Caco-2 (cell line): ENCODE measurements at places on chromosomes 13 and 19. TPM values are rescaled to one million over a fixed set of nuclear protein-coding genes. Genes with fewer than 3 reads are reported as not detected.

- DNase-seq = no peak
These were observed 199.6 kb downstream of the SPRY2 start for GRCh38 chr13:80141123-80141849.

DNA sequence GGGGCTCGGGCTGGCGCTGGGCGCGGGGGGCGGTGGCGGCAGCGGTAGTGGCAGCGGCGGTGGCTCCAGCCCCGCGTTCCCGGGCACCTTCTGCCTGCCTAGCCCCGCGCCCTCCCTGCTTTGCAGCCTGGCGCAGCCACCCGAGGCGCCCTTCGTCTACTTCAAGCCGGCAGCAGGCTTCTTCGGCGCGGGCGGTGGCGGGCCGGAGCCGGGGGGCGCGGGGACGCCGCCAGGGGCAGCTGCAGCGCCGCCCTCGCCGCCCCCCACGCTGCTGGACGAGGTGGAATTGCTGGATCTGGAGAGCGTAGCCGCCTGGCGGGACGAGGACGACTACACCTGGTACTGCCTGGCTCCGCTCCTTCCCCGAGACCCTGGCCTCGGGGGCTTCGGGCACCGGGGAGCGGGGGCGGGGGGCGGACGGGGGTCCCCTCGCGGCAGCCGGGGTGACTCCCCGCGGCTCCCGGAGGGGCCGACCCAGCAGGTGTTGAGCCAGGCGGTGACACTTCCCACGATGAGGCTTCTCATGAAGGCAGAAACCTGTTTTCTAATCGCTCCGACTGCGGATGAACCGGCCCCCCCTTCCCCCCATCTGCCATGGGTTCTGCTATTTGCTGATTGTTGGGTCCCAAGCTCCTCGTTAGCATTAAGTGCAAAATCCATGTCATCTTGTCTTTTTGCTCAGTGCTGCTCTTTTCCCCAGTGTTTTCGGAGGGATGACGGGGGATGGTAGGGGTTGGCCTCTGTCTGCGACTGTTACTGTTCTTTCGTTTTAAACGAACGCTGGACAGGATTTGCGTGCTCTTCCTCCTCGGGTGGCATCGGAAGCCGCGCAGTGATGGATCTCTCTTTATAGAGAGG lies 943 bp downstream of the SLAIN1 start:
- no peak for DNase-seq

Gene SLC17A7
- total RNA-seq = 0.21 and 0.36 TPM in 2 replicates

GRCh38 chr19:4260613-4261191 lies 13.8 kb downstream of the YJU2 start:
- no peak for DNase-seq

DNA sequence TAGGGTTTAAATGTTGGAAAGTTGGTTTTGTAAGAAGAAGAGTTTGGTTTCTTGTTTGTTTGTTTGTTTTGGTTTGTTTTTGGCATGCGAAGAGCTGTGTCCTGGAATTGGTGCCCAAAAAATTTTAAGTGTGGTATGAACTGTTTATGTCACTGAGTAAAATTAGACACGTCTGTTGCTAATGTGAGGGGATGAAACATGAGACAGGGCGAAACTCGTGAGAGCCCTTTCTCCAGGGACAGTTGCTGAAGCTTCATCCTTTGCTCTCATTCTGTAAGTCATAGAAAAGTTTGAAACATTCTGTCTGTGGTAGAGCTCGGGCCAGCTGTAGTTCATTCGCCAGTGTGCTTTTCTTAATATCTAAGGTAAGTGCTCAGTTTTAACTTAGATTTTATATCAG lies at the start of gene SGCG:
SGCG (plus strand) TSS at position 269 of the 400 bp plus-strand sequence. CDS start 22,716 bp downstream, outside the sequence.
- DNase-seq = no peak

DNA sequence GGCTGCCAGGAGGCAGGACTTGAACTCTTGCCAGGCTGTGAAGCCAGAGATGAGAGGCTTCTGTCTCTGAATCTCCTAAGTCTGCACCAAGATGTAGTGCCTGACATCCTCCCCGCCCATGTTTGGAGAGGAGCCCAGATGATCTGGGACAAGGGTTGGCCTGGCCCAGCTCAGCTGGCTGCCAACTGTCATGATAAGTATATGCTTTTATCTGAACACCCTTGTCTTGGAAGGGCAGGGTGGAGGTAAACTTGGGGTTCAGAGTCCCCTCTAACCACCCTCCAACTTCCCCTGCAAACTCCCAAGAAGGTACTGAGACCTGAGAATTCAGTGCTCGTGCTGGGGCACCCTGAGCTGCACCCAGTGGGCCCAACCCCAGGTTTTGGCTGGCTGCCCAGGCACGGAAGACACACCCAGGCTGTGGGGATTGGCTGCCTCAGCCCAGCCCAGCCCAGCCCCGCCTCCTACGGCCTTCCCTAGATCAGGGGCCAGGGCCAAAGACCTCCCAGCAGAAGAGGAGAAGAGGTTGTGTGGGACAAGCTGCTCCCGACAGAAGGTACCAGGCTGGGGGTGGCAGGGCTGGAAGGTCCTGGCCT lies at the start of gene CYP4F12:
CYP4F12 (plus strand) TSS at position 508 of the 596 bp plus-strand sequence. CDS start 443 bp downstream, outside the sequence.
- no peak for DNase-seq

- peak; percentile 90 for DNase-seq
These were observed at the start of gene RNASEH2A for GRCh38 chr19:12806242-12807081. Gene RNASEH2A, plus strand, starts transcription at chr19:12806584. Its CDS starts 90 bp downstream, at chr19:12806674.

Gene MCEMP1
- total RNA-seq = not detected in 2 replicates

Gene ZSCAN5C
- total RNA-seq = not detected in 2 replicates

DNA sequence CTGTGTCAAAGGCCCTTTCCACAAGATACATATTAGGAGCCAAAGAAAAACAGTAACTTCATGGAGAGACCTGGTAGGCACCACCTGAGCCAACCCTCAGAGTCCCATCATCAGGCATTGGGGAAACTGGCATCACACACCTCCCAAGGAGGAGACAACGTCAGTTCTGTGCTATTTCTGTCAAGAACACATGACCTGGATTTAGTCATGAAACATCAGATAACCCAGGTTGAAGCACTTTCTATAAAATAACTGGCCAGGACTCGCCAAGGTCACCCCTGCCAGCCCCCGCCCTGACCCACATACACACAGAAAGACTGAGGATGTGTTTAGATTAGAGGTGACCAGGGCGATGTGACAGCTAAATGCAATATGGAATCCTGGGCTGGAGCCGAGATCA lies 35.6 kb downstream of the COL4A1 start:
- DNase-seq = no peak

DNA sequence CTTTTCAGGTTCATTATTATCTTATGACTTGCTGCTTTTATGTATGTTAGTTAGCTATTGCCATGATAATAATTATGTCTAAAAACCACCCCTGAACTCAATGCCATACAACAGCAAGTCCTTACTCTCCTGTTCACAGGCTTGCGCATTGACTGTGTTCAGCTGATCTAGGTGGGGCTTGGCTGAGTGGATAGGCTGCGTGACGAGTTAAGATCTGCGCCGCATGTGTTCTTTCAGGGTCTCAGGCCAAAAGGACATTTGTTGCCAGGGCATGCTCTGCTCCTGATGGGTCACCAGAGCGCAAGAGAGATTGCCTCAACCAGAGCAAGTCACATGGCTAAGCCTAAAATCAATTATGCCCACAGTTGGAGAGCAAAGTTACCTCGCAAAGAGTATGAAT lies 859 bp downstream of the ZNF568 start:
- no peak for DNase-seq

Gene POU4F1
- 7.3 and 8.1 TPM in 2 replicates for total RNA-seq

Gene ZFP36
- 25.8 and 29.7 TPM in 2 replicates for total RNA-seq

DNA sequence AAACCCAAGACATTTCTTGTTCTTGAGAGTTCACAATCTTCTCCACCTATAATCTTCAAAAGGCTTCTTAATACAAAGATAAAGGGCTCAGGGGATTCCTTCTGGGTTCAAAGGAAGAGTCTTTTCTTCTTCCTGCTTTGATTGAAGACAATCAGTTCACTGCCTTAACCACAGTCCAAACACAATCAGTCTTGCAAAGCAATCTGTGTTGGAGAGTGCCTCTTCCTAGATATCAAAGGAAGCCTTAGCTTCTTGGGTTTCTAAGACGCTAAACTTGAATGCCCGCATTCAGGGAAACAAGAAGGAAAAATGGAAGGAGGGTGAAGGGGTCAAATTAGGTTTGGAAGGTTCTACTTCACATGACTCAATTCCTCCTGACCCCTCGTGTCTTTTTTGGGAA lies 27.2 kb downstream of the RANBP3 start:
- DNase-seq = no peak

- no peak for DNase-seq
These were observed at the start of gene C5AR1 for GRCh38 chr19:47309608-47310007. Gene C5AR1, plus strand, starts transcription at chr19:47309861. Its CDS starts 35 bp downstream, at chr19:47309896.

Gene LILRB5
- total RNA-seq = not detected in 2 replicates

GRCh38 chr13:79442221-79442620 lies 36.2 kb upstream of the RBM26 start:
- no peak for DNase-seq

DNA sequence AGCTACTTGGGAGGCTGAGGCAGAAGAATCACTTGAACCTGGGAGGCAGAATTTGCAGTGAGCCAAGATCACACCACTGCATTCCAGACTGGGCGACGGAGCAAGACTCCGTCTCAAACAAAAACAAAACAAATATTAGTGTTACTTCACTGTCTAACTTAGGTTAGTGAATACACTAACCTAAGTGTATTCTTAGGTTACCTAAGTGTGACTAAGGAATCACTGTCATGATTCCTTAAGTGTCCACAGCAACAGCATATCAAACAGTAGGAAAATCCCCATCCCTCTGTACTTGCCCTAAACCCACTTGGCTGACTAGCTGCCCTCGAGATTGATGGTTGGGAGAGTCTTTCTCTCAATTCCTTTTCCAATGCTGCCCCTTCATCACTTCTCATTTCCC lies 11.8 kb upstream of the LRCH1 start:
- DNase-seq = no peak

DNA sequence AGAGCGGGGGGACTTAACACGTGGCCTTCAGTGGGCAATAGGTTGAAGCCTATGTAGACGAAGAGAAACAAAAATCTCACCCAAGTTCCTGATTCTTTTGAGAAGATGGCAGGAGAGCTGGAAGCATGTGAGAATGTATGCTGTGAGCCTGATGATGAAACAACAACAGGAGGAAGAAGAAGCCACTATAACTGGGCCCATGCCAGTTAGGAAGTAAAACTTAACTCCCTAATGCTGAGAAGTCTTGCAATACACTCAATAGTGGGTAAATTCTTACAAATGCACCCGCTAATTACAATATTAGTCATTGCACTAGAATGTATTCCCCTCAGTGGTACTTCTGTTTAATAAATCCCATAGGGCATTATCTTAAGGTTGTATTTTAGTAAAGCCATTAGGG lies 9.1 kb downstream of the PCDH17 start:
- no peak for DNase-seq

Gene SPRY2
- 28.9 and 32.4 TPM in 2 replicates for total RNA-seq

- no peak for DNase-seq
These were observed 183.6 kb upstream of the EDNRB start for GRCh38 chr13:78102121-78102677.

DNA sequence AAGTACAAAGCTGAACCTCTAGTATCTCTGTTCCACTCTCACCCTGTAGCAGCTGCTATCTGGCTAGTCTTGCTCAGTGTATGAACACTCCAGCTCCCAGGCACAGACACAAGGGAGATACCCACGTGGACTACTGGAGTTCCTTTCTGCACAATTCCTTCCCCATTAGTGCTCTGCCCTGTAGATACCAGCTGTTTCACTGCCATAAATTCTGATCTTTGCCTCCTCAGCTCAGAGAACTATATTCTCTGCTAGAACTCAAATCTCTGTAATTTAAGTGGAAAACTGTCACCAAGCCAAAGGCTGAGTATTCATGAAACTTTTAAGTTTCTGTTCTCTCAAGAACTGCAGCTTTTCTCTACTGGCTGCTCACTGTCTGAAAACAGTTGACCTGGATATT lies 273.7 kb downstream of the DIAPH3 start:
- no peak for DNase-seq

Gene TNNI3
- 2.9 and 4.2 TPM in 2 replicates for total RNA-seq

GRCh38 chr19:7263521-7263920 lies 30.7 kb downstream of the INSR start:
- no peak for DNase-seq

DNA sequence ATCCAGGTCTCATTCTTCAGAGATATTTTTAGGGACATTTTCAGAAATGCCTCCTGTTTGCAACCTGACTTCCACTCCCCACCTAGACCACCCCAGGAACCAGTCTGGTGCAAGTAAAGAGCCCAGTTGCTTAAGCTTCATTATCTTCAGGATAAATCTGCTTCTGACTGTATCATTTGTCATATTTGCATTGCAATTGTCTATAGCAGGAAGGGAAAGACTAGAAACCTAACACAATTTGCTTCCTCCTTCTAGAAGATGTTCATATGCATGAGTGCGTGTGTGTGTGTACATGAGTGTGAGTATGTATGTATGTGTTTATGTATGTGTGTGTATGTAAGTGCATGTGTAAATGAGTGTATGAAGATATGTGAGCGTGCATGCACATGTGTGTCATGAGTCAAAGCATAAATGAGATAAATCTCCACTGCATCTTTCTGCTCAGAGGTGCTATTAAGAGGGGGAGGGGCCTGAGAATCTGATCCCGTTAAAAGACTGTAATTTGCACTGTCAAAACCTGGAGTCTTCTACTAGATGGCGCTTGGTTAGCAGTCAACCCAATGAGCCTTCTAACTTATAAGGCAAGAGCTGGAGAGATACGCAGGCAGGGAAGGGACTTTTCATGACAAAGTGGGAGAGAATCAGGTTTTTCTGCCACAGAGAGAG lies 178.8 kb upstream of the KL start:
- DNase-seq = no peak

DNA sequence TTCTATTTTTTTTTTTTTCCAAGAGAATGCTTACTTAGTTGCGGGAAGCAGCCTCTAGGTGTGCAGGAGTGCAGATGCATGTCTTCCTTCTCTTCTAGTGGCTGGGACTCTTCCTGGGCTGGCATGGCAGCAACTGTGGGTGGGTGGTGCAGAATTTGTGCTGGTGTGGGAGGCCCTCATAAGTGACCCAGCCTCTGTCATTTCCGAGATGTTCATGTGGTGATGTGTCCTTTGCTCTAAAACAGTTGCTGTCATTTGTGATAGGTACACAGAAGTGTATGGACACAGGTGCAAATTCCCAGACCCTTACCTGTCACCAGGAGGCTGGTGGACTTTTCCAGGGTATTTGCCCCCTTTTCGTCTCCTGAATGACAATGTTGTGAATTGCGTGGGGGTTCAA lies 367.7 kb downstream of the KCNRG start:
- DNase-seq = no peak

Gene THSD8
- 23.9 and 25.9 TPM in 2 replicates for total RNA-seq

- DNase-seq = no peak
These were observed 338.7 kb downstream of the IRS2 start for GRCh38 chr13:109447667-109448066.

GRCh38 chr19:511101-511851 lies 4.0 kb downstream of the TPGS1 start:
- no peak for DNase-seq

GRCh38 chr19:28471731-28472510 lies 741.0 kb downstream of the UQCRFS1 start:
- DNase-seq = no peak

Gene ITGBL1
- total RNA-seq = not detected in 2 replicates

Gene CCDC194
- 1.0 and 1.3 TPM in 2 replicates for total RNA-seq

Gene ZNF699
- total RNA-seq = 0.77 and 2.0 TPM in 2 replicates

- no peak for DNase-seq
These were observed 13.6 kb downstream of the TPT1 start for GRCh38 chr13:45327253-45327955.

DNA sequence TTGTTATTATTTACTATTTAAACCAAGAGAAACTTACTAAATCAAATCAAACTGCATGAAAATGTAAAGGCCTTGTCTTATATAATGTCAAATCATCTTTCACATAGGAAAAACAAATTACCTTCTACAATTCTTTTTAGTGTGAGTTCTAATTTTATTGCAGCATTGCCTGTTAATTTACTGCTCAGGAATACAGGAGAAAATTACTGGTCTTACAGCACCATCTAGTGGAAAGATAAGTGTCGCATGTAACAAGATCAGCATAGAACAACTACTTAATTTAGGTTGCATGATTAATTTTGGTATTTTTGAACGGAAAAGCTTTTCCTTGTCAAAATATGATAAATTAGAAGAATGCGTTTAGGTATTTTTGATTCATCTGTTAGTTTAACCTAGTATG lies 502.7 kb downstream of the UQCRFS1 start:
- DNase-seq = peak; percentile 54
